Nucleus accumbens (tissue), 56 donors: ENCODE measurements at places on chromosomes 2 and 18.

DNA sequence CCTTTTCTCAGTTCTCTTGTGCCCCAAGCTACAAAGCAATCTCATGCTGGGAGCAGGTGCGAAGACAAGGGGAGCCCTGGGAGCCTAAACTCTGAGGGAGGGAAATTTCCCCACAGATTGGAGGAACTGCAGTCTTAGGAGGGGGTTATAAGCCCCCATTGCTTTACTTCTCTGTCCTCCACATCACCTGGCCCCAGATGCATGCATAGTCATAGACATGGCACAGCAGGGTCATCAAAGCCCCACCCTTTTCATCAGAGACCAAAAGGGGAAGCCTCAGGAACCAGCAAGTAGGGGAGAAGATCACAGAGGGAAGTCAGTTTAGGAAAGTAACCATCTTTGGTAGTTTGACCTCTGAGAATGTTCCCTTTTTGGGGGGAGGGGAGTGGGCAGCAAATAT is 33.7 kb downstream of the LANCL1 start:
- DNase-seq: no peak

DNA sequence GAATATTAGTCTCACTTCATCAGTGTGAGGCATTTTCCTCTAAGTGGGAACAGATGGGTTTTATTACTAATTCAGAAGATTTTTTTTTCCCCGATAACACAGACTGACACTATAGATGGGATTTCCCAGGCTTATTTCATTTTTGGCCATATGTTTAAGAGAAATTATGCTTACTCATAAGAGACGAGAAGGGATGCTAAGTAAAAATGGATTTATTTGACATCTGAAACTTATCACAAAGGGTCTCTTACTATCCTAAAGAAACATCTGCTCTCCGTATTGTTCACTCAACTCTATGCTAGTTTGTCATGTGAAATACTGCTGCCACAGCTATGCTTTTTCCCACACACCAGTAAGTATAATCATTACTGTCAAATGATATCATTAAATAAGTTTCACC is 1476.3 kb downstream of the LRP1B start:
- no peak for DNase-seq

- DNase-seq: no peak
Measured at GRCh38 chr18:12811191-12811950, 72.7 kb downstream of the PTPN2 start.

DNA sequence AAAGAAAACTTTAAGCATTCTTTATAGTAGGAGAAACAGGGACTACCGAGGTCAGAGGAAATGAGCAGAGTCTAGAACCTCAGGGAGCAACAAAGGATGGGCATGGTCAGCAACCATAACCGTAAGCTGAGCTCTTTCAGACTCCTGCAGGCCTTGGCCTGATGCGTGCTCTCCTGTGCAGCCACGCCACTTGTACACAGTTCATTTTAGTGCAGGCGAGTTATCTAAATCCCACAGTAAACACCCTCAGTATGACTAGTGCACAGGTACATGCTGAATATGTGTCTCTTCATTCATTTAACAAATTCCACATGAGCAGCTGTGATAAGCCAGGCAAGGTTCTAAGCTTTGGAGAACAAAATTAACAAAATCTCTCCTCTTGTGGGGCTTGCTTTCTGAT is 401.2 kb upstream of the RAB12 start:
- DNase-seq: no peak

DNA sequence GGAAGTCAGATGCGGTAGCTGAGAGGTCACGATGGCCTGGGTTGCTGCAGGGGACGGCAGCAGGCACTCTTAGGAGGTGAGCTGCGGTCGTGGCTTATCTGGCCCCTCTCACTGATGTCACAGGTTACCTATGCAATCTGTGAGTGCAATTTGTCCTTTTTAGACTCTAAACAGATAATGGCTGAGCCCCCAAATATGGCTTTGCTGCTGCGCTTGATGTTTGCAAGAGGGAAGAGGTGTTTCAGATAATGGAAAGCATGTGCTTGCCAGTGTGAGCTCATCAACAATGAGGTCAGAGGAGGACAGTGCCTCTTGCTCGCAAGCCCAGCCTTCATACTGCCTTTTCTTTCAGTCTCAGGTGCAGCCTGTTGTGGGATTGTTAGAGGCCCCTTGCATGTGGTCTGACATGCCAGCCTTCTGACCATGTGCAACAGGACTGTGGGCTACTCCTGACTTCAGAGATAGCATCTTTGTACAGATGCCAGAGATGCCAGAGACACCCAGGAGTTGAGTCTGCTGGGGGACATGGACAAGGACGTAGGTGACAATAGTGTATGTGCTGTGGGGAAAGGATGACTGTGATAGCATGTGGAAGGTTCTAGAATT is 151.3 kb downstream of the TANC1 start:
- DNase-seq: no peak

DNA sequence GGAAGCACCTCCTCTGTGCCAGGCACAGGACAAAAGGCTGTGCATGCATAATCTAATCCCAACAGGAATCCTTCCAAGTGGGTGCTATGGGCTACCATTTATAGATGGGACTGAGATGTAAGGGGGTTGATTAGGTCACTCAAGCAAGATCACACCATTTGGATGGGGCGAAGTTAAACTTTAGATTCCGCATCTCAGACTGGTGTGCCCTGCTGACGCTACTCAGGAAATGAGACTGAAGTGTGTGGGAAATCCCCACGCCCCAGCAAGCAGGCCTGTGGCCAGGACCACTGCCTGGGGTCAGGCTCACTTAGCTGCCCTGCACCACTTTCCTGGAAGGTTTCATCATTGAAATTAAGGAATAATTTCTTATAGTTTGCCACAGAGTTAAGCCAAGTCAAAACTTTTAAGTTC is 70.5 kb upstream of the PPP1CB start:
- DNase-seq: no peak

DNA sequence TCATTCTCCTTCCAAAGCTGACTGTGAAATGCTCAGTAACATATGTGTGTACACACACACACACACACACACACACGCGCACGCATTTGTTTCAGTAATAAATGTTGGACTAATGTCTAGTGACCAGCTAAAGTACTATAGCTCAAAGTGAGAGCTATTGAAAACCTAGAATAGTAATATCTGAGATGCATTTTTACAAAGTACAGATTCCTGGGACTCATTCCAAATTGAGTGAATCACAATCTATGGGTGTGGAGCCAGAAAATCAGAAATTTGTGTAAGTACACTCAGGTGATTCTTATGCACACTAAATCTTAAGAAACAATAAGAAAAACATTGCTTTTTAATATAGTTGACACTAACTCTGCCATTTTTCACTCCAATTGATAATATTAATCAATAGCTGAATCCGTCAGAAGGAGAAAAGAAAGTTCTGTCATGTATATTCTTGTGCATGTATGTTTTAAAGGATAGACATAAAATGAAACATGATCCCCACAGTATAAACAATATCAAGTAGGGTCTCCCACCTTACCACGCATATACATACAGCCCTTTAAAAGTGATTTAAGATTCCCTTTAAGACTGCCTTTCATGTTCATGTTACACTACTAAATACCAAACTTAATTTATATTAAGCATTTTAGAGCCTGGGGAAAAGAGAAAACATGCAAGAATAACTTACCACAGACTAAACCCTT is 123.5 kb downstream of the ATAD2B start:
- no peak for DNase-seq

- DNase-seq: peak; percentile 88
Measured at GRCh38 chr2:61694312-61695274, 156.4 kb upstream of the XPO1 start.

GRCh38 chr2:180374502-180375281 is 367.6 kb upstream of the CWC22 start:
- DNase-seq: no peak

GRCh38 chr2:11777066-11777782 is 30.8 kb downstream of the LPIN1 start:
- no peak for DNase-seq

DNA sequence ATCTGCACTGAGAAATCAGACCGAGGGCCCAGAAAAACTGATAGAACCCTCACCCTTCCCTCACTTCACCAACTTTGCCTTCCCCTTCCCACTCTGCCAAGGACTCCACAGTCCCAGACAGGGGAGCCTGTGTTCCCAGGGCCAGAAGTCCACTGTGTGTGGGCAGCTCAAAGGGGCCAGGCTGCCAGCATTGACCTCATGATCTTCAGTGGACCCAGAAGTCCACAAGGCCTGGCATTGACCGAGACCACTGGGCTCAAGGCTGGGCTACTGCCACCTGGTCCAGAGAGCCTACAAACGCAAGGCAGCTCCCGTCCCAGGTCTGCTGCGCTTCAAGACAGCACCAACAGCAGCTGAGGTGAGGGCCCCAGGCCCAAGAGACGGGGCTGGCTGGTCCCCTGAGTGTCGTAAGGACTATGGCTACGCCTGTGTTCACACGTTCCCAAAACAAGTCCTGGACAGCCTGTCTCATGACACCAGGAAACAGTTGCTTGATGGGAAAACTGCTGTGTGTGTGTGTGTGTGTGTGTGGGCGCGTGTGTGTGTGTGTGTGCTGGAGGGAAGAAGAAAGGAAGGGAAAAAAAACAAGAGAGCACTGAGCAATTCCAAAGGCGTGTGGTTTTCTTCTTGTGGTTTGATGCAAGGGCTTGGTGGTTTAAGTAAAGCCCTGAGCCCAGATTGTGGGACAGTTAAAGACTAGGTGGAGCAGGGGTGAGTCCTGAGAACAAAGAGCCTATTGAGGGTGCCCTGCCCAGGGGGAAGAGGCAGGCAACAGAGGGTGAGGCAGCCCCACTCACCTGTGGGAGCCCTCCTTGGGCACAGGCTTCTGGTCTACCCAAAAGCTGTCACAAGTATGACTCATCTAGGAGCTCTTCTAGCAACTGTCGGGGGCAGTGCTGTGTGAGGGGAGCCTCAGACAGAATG is 46.6 kb upstream of the ZBTB7C start:
- DNase-seq: no peak

- DNase-seq: no peak
Measured at GRCh38 chr2:220966636-220967035, 605.5 kb downstream of the EPHA4 start.

GRCh38 chr2:168448980-168449379 is 7.1 kb upstream of the CERS6 start:
- no peak for DNase-seq

- no peak for DNase-seq
Measured at GRCh38 chr2:138974651-138975050, 194.5 kb upstream of the NXPH2 start.

DNA sequence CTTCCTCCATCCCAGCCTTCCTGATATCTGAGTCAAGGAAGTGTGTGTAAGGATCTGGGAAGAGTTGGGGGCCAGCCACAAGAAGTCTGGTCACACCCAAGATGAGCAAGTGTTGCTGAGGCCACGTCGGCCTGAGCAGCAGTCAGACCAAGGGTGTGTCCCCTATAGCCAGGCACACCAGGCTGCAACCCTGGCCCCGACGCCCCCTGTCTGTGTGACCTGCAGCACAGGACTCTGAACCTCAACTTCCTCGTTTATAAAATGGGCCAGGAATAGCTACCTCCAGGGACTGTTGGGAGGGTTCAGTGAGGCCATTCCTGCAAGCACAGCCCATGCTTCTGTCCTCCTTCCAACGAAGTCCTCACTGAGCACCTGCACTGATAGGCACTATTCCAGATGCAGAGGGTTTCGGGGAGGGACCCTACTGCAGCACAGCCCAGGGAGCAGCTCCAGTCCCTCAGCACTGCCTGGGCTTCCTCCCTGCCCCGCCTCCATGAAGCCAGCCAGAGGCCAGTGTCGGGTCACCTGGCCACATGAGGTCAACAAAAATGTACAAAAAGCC is 13.3 kb downstream of the LIMS2 start:
- no peak for DNase-seq

DNA sequence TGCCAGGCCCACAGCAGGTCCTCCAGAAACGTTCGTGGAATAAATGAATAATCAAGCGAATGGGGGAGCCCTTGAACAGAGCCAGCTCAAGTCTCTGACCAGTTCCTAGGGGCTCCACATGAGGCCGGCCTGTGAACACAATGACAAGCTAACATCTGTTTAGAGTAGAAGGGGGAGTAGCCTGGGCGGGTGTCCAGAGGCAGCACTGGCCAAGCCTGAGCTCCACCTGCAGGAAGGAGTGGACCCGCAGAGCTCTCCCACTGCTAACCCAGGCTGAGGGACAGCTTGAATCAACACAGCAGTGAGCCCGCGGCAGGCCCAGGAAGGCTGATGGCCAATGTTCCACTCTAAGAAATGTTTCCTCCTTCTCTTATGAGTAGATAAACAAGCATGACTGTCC is 234.8 kb upstream of the RAB6C start:
- no peak for DNase-seq

DNA sequence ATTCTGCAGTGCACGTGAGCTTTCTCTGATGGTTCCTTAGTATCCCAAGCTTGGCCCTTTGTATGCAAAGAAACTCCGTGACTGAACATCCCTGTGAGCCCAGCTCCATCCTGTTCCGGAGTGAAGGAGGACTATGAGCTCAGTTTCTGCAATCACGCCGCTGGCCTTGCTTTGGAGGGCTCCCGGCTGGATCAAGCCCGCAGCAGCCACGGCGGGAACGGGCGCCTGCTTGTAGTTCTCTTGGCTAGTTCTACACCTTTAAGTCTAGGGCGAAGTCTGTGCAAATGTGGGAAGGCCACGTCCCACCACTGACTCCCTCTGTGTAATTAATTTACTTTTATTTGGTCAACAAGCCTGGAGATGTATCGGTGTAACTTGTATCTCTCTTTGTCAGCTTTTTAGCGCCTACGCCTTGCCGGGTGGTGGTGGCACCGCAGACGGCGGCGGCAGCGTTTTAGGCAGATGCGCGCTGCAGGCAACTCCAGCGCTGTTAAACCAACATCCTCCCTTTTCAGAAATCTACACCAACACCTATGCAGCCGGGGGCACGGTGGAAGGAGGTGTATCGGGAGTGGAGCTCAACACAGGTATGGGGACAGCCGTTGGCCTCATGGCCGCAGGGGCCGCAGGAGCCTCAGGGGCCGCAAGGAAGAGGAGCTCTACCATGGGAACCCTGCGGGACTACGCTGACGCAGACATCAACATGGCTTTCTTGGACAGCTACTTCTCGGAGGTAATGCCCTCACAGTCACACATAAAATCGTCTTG is 34.3 kb downstream of the DSG4 start:
- no peak for DNase-seq

DNA sequence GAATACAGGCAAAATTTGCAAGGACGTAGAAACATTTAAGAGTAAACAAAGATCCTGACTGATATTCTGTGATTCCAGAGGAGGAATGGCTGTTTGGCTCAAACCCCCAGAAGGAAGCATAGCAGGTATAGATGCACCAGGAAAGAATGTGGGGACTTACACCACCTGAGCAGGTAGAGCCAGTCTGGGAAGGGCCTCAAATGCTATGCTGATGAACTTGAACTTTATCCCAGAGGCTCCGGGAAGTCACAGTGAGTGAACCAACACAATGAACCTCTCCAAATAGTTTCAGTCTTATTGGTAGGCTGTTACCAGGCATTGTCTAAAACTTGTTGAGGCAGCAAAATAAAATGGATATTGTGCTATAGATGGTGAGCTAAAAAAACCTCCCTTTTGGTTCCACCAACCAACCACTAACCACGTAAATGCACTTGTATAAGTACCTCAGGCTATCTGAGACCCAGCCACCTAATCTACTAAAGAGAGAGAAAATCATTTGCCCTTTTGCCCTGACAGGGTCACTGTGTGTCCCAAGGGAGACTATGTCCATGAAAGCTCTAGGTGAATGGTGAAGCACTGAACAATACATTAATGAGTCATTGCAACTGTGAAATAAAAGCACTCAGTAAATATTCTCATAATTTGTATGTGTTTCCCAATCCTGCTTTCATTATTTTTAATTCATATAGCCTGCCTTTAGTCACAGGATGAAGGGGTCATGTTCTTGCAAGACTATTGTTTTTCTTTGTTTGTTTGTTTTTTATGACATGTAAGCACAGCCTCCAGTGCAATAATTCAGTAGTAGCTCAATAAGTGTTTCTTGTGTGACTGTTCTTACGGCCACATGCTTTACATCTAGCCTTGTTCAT is 911.6 kb downstream of the EPHA4 start:
- DNase-seq: no peak

- DNase-seq: no peak
Measured at GRCh38 chr2:222919841-222920526, 59.1 kb downstream of the ACSL3 start.
